ENCODE measurements at places on chromosomes 4 and X.
A peak's percentile ranks its signal among the peaks of the same experiment; 100 is the strongest.

DNA sequence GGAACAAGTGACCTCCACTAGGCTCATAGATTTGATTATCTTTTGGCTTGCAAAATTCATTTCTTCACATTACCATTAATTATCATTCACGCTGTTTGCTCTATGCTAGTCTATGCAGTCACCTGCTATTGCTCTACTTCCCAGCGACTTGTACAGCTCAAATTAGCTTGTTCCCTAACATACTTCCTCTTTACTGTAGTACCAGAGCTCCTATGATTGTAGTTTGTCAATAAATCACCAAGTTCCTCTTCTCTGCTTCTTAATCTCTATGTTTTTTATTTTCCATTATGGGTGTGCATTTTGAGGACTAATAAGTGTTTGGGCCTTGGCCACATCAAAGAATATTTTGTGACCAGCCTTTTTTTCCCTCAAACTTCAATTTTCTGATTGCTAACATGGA, 6.2 kb upstream of the GSPT2 start:
- H3K4me1 ChIP-seq, result no peaks in the 10 kb centered on the region
- no peak overlapping the region for H3K27ac ChIP-seq
- no peak for DNase-seq
- no peaks in the 10 kb centered on the region for H3K36me3 ChIP-seq
- H3K27me3 ChIP-seq, result no peaks in the 10 kb centered on the region

DNA sequence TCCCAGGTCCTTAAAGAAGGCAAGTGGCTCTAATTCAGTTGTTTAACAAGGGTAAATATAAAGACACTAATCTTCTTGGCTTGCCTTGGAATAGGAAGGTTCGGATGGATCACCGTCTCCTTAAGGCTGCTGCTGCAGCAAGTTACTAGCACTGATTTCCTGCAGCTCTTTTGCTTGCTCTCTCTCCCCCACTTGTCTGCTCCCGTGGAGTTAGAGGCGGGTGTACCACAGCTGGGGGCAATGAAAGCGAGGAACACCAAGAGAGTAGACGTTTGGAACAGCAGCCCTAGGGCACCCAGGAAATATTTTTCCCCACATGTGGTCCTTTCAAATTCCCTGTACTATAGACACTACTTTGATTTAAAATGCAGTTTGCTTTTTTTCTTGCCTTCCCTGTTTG, 202.2 kb downstream of the SH2D1A start:
- DNase-seq, result no peak
- H3K36me3 ChIP-seq, result no peaks in the 10 kb centered on the region
- no peak overlapping the region for H3K4me3 ChIP-seq
- H3K27ac ChIP-seq, result no peak overlapping the region
- H3K4me1 ChIP-seq, result no peaks in the 10 kb centered on the region

DNA sequence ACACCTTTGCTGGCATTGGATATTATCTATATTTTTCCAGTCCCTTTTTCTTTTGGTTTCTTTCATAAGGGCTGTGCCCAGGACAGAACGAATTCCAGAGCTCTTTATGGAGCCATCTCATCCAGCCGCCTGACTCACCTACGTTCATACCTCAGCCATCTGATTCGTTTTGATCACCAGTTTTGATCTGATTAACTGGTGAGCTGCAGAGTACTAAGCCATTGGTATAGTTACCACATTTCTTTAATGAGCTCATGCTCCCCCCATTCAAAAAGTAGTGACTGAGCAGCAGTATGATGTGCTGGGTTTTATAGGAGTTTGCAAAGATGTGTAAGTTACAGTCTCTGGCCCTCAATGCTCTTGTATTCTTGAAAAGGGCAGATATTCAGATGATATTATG, 43.0 kb upstream of the CDKN2AIP start:
- H3K4me1 ChIP-seq, result no peaks in the 10 kb centered on the region
- no peaks in the 10 kb centered on the region for H3K36me3 ChIP-seq
- no peak overlapping the region for H3K27ac ChIP-seq
- H3K27me3 ChIP-seq, result no peaks in the 10 kb centered on the region
- no peak for DNase-seq

DNA sequence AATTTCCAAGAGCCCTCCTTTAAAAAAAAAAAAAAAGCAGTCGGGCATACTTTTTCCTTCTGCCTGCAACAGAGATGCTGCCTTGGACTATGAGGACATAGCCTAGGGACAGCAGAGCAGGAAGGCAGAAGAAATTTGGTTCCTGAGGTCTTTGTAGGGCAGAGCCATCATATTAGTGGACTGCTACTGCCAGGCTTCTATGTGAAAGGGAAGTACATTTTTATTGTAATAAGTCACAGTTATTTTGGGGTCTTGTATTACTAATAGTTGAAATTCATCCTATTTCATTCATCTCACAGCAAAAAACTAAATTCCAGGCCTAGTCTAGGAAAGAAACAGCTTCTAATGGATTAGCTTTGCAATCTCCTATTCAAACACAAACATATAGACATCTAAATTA, 211.2 kb downstream of the NSUN7 start:
- no peaks in the 10 kb centered on the region for H3K27me3 ChIP-seq
- H3K36me3 ChIP-seq, result no peaks in the 10 kb centered on the region
- H3K4me3 ChIP-seq, result no peak overlapping the region
- peaks cover 17% of the 10 kb centered on the region for H3K4me1 ChIP-seq
- DNase-seq, result no peak

DNA sequence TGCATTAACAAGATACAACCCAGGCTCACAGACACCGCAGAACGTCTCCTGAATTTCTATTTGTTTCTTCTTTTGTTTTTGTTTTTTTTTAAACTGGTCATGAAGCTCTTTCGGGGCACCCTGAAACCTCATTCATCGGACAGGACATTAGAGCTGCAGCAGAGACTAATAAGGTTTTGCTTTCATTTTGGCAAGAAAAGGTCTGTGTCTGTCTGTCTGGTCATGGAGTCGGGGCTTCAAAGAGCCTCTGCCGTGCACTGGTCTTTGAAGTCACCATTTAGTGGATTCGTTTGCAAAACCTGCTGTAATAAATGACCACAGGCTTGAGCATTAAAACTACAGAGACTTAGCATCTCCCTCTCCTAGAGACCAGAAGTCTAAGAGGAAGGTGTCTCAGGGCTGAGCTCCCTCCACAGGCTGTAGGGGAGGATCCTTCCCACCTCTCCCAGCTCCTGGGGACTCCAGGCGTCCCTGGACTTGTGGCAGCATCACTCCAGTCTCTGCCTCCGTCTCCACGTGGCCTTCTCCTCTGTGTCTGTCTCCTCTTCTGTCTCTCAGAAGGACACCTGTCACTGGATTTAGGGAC, 247.5 kb downstream of the CRLF2 start:
- H3K4me1 ChIP-seq, result no peaks in the 10 kb centered on the region
- no peak overlapping the region for H3K4me3 ChIP-seq
- no peak for DNase-seq
- no peaks in the 10 kb centered on the region for H3K36me3 ChIP-seq

- no peaks in the 10 kb centered on the region for H3K36me3 ChIP-seq
- no peak for DNase-seq
- no peaks in the 10 kb centered on the region for H3K4me1 ChIP-seq
- H3K4me3 ChIP-seq, result no peak overlapping the region
- H3K27me3 ChIP-seq, result no peaks in the 10 kb centered on the region
These were observed 152.7 kb downstream of the FSTL5 start for GRCh38 chr4:162011089-162011488.

DNA sequence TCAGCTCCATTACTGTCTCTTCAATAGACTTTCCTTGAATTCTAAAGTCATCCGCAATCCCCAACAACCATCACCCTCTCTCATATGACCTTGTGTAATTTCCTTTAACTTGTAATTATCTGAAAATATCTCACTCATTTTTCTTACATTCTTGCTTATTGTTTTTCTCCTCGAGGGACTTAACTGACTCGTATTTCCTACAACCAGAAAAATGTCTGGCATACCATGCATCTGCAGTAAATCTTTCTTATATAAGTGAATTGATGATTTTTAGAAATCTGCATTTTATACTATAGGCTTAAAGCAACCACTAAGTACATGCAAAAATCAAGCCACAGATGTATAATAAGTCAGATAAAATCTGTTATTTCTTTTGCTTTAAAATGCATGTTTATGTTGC, 276.7 kb downstream of the UNC5C start:
- no peak overlapping the region for H3K4me3 ChIP-seq
- no peak overlapping the region for H3K27ac ChIP-seq
- H3K36me3 ChIP-seq, result no peaks in the 10 kb centered on the region
- H3K27me3 ChIP-seq, result no peaks in the 10 kb centered on the region

- H3K27me3 ChIP-seq, result no peaks in the 10 kb centered on the region
- H3K4me1 ChIP-seq, result no peaks in the 10 kb centered on the region
- H3K36me3 ChIP-seq, result no peaks in the 10 kb centered on the region
- DNase-seq, result no peak
- no peak overlapping the region for H3K4me3 ChIP-seq
These were observed 476.4 kb downstream of the AFF2 start for GRCh38 chrX:148976571-148977400.

- H3K36me3 ChIP-seq, result no peaks in the 10 kb centered on the region
- H3K27ac ChIP-seq, result no peak overlapping the region
- DNase-seq, result no peak
- H3K4me1 ChIP-seq, result no peaks in the 10 kb centered on the region
These were observed 9.7 kb upstream of the TMEM165 start for GRCh38 chr4:55386073-55386472.

DNA sequence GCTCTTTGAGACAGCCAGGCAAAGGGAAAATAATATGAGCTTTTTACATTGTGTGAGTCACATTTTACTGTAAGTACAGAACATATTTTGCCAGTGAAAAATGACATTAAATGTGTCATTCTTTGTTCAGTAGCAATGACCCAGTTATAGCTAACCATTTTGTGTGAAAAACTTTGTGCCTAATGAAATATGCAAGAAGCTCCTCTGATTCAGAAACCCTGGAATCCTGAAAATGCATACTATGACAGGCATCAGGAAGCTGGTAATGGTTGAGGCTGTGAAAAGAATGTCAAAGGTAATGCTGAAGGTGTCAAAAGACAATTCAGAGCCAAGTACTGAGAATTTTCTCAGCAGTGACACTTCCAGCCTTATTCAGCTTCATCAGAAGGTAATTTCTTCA, 549.5 kb upstream of the SMIM31 start:
- no peak overlapping the region for H3K4me3 ChIP-seq
- no peaks in the 10 kb centered on the region for H3K4me1 ChIP-seq
- H3K36me3 ChIP-seq, result no peaks in the 10 kb centered on the region
- DNase-seq, result no peak
- no peak overlapping the region for H3K27ac ChIP-seq

DNA sequence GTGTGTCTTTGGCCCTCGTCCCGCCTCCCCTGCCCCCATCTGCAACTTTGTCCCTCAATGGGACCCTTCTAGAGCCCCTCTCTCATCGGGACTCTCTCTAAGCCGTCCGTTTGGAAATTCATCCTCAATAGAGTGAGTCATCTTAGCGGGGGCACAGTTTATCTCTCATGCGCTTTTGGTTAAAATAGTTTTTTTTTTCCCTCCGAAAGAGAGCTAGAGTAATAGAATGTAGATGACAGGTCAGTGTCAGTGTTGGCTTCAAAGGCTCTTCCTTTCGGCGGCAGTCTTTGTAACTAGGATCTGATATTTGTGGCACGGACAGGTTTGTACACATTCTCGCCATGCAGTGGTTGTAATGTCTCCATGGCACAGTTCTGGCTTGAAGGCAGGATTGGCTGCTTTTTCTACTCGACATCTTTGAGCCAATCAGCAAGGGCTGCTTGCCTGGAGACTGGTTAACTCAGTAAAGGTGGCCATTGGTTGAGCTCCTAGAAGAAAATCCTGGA, 989 bp downstream of the N4BP2 start:
- H3K36me3 ChIP-seq, result no peaks in the 10 kb centered on the region
- peak overlapping the region; percentile 95 for H3K4me3 ChIP-seq
- no peaks in the 10 kb centered on the region for H3K27me3 ChIP-seq
- H3K27ac ChIP-seq, result peak overlapping the region; percentile 100
- peak; percentile 88 for DNase-seq

DNA sequence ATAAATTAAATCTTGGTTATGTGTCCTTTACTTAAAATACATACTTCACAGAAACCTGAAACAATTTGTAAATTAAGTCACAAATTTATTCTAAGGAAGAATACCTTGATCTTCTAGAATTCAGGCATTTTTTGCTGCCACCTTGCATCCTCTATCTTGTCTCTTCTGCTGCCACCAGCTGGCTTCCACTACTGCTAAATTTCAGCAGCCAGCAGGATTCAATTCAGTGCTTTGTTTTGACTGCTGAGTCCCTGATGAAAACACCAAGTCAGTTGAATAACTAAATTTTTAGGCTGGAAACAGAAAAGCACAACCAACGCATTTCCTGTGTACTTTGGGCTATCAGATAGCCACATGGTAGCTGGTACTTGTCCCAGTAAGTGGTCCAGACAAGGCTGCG, 2.4 kb upstream of the MBTPS2 start:
- H3K4me1 ChIP-seq, result no peaks in the 10 kb centered on the region
- H3K27me3 ChIP-seq, result no peaks in the 10 kb centered on the region
- no peak overlapping the region for H3K27ac ChIP-seq
- no peak overlapping the region for H3K4me3 ChIP-seq

GRCh38 chrX:42098900-42099299, 175.5 kb upstream of the CASK start:
- H3K27ac ChIP-seq, result no peak overlapping the region
- no peak for DNase-seq
- no peak overlapping the region for H3K4me3 ChIP-seq
- H3K27me3 ChIP-seq, result no peaks in the 10 kb centered on the region
- no peaks in the 10 kb centered on the region for H3K4me1 ChIP-seq

- H3K36me3 ChIP-seq, result no peaks in the 10 kb centered on the region
- DNase-seq, result no peak
- H3K4me1 ChIP-seq, result no peaks in the 10 kb centered on the region
- H3K27me3 ChIP-seq, result no peaks in the 10 kb centered on the region
These were observed 24.0 kb upstream of the RPL34 start for GRCh38 chr4:108596344-108596743.

DNA sequence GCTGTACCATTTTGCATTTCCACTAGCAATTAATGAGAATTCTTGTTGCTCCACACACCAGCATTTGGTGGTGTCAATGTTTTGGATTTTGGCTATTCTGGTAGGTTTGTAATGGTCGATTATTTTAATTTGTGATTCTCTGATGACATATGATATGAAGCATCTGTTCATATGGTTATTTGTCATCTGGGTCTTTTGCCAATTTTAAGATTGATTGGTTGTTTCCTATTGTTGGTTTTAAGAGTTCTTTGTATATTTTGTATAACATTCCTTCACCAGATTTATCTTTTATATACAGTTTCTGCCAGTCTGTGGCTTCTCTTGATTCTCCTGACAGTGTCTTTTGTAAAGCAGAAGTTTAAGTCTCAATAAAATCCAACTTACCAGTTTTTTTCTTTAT, 18.5 kb upstream of the BDH2 start:
- H3K27me3 ChIP-seq, result no peaks in the 10 kb centered on the region
- H3K27ac ChIP-seq, result no peak overlapping the region
- no peaks in the 10 kb centered on the region for H3K36me3 ChIP-seq
- H3K4me3 ChIP-seq, result no peak overlapping the region
- H3K4me1 ChIP-seq, result no peaks in the 10 kb centered on the region

GRCh38 chr4:30754021-30754420, 33.9 kb downstream of the PCDH7 start:
- no peak overlapping the region for H3K4me3 ChIP-seq
- no peaks in the 10 kb centered on the region for H3K27me3 ChIP-seq
- peak overlapping the region; percentile 45 for H3K27ac ChIP-seq

- H3K4me1 ChIP-seq, result no peaks in the 10 kb centered on the region
- H3K36me3 ChIP-seq, result no peaks in the 10 kb centered on the region
- H3K4me3 ChIP-seq, result no peak overlapping the region
- no peak for DNase-seq
- H3K27me3 ChIP-seq, result no peaks in the 10 kb centered on the region
These were observed 2.7 kb downstream of the TKTL1 start for GRCh38 chrX:154298312-154298711.

GRCh38 chr4:5969777-5970176, 48.5 kb downstream of the C4orf50 start:
- H3K36me3 ChIP-seq, result no peaks in the 10 kb centered on the region
- H3K27me3 ChIP-seq, result no peaks in the 10 kb centered on the region
- H3K4me3 ChIP-seq, result no peak overlapping the region

GRCh38 chrX:84909151-84909550, 94.5 kb upstream of the APOOL start:
- H3K27me3 ChIP-seq, result no peaks in the 10 kb centered on the region
- no peaks in the 10 kb centered on the region for H3K4me1 ChIP-seq
- H3K27ac ChIP-seq, result no peak overlapping the region
- H3K4me3 ChIP-seq, result no peak overlapping the region
